Activated naive CD4-positive, alpha-beta T cell (primary cell): ENCODE measurements at places on chromosomes 7 and 10.

- DNase-seq = peak; percentile 3
These were observed 3.3 kb upstream of the SHH start for GRCh38 chr7:155815332-155816191.

DNA sequence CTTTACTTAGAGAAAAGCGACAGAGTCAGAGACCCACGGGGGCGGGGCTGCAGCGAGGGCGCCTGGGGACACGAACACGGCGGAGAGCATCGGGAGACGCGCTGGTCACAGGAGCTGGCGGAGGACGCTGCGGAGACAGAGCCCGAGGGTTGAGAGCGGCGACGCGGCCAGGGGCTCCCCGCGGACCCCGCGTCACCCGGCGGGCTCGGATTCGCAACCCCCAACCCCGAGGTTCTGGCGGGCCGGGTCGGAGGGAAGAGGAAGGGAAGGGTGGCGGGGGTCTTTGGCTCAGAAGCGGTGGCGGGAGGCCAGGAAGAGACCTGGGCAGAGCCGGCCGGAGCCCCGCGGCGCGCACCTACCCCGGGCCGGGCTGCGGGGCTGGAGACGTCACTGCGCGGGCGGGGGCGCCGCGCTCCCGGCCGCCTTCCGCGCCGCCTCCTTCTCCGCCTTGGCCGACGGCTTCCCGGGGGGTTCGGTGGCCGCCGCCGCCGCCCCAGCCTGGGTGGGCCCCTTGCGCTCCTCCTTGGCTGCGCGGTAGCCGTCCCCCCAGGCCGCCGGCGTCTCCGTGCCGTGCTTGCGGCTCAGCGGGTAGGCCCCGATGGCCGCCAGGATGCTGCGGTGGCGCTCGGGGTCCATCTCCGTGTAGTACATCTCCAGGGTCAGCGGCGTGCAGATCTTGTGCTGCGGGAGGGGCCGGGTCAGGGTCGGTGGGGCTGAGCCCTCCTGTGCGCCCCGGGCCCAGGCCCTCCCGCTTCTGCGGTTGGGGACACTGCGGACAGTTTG is 11.1 kb downstream of the CALY start:
- DNase-seq = peak; percentile 19

DNA sequence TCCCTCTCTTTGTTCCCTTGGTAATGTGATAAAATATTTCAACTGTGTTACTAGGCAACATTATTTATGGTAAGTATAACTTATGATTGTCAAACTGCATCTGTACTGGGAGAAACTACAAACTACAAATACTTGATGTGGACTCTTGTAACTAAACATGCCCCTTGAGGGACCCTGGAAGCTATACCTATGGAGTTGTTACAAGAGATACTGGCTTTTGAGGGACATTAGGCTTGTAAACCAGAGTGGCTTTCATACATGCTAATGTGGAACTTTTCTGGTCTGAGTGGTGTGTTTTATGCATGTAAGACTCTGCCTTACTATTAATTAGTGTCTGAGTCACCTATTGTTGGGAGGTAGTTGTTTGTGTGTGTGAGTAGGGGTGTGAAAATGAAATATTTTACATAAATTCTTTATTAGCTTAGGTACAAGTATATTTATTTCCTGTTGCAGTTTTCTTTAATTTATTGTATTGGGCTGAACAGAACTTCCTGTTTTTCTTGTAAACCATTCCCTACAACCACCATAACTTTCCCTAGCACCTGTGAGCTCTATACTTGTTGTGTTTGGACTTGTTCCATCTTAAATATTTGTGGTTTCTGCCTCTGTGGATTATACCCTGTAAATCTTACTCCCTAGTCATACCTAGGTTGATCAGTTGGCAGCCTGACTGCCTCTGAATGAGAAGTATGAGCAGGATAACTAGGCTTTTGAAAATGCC is 49.8 kb downstream of the STK31 start:
- no peak for DNase-seq

DNA sequence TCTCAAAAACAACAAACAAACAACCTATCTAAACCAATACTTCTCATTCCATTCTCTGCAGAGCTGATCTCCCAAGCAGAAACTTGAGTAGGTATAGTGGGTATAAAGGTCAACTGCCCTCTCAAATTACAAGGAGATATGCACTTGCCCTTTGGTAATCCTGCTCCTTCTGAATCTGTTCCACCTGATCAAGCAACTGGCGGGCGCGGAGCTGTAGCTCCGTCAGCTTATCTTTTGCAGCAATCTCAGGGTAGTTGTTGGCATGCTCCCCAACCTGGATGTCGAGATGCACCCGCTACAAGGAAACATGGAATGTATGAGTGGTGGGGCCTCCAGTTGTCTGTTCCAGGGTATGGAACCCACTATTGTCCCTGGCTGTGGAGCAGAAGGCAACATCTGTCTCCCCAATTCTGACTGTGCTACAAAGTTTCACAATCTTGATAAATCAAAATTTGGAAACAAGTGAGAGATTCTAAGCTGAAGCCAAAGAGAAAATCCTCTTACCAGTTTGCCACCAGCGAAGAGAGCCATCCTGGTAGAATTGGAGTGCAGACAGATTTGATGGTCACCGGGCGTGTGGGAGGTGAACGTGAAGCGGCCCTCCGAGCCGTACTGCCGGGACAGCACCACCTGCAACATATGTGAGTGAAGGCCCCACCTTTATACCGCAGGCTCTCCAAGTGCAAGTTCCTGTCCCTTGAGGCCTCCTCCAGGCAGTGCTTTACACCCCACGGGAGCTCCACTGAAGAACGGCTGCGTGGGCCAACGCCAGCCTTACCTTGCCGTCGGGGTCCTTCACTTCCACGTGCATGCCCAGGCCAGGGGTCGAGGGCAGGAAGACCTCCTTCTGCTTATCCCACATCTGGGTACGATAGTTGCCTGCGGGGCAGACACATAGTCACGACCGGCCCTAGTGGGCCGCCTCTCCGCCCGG is 819 bp downstream of the TMED4 start:
- no peak for DNase-seq

DNA sequence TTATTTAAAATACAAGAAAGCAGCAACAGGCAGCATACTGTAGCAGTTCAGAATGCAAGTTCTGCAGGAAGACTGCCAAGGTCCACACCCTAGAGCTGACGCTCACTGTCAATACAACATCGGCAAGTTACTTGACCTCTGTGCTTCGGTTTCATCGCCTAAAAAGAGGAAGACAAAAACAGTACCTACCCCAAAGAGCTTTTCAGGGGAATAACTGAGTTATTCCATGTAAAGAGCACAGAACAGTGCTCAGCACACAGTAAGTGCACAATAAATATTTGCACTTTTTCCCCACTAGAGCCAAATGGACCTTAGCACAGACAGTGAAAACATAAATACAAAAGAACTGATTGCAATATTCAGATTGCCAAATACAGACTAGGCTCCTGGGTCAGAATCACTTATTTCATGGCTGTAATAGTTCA is 88.6 kb downstream of the USP6NL start:
- DNase-seq = no peak

DNA sequence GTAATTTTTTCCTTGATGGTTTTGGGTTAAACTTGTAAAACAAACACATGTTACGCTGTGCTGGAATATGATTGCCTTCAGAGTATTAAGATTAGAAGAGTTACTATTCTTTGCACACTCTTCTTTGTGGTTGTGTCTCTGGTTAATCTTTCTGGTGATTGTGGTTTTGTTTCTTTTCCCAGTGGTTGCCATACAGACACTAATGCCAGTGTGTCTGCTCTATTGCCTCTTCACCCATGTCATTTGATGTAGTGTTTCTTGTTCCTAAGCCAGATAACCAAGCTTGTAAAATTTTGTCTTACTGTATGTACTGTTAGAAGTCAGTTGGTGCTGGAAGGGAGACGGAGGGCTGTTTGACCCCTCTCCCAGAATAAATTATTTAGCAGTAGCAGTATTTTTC is 124.8 kb downstream of the PHTF2 start:
- no peak for DNase-seq

DNA sequence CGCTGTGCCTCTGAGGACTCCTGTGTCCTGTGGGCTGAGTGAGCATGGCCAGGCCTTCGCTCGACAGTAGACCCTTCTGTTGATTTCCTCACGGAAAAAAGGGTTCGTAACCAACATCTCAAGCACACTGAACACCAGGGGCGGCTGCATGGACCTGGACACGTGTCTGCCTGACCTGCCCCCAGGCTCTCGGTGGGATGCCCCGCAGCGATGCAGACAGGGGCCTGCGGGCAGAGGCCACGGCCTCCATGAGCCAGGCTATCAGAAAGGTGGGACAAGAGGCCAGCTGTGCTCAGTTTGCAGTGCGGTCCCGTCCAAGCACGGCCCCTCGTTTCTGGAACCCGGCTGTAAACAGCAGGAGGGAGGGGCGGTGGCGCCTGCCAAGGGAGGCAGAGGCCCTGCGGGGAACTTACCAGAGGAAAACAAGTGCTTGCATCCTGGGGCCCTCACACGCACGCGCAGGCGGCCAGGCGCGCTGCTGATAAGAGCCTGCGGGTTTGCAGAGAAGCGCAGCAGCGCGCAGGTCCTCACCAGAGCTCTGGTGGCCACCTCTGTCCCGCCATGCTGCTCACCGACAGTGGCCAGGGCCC is 10.6 kb downstream of the GPR146 start:
- peak; percentile 68 for DNase-seq

GRCh38 chr10:99977916-99978315 is 31.8 kb downstream of the DNMBP start:
- DNase-seq = no peak

DNA sequence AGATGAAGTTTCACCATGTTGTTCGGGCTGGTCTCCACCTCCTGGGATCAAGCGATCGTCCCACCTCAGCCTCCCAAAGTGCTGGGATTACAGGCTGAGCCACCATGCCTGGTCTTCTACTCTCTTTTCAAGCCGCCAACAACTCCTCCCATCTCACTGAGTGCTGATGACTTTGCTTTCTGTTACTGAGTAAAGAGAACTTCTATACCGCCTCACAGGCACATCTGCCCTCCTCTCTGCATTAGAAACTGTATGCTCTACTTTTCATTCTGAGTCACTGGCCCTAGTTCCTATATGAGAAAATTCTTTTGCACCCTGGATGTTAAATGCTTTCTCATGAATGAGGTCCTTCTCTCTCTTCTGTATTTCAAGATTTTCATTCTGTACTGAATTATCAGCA is 2.2 kb upstream of the ZNF239 start:
- no peak for DNase-seq

DNA sequence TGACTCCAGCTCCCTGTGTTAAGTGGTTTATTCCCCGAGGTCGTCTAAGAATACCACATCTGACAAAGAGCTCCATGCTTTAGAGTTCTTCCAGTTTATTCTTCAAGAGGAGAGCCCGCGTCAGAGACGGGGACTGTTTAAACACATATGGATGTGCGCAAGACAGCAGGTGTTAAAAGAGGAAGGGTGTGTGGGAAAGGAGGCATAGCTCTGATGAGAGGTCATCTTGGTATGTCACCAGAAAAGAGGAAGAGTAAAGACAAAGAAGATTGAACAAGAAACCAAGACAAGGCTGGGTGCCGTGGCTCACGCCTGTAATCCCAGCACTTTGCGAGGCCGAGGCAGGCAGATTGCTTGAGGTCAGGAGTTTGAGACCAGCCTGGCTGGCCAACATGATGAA is 258.7 kb downstream of the CCDC3 start:
- DNase-seq = no peak

- no peak for DNase-seq
These were observed at the start of gene CDK14 for GRCh38 chr7:90595801-90596670. Gene CDK14, plus strand, starts transcription at chr7:90596321. Its CDS starts 307 bp downstream, at chr7:90596628.

DNA sequence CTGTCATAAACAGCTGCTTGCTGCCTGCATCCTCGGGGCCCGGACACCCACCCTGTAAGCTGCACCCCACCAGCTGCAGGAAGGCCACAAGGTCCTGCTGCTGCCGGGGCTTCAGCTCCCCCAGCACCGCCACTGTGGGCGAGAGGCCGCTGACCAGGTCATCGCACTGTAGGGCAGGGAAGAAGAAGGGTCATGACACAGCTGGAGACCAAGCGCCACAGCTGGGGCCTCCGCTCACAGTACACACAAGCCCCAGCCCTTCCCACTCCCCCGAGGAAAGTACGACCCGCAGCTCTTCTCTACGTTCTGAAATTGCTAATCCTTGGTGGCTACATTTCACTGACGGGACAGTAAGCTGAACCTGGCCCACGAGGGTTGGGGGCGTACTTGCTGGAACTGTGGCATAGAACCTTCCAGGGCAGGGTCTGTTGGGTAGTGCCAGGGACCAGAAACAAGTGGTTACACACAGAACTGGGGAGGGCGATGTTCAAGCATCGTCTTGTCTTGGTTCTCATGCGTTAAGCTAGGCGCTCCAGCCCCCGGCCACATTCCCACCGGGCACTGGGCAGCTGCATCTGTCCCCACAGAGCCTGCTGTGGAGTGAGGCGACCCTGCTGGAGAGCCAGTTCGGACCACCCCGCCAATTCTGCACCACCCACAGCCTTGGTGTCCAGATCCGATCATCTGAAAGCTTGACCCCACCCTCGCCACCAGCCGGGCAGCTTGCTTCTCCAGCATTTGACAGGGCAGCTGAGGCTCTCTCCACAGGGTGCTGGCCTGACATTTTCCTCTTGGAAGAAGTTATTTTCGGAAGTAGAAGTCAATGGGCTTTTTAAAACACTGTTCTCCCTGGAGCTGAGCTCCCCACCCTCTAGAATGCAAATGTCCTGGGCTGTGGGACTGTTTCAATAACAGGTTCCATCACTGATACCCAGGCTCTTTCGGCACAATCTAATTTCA is 50.8 kb downstream of the GSDME start:
- DNase-seq = no peak

DNA sequence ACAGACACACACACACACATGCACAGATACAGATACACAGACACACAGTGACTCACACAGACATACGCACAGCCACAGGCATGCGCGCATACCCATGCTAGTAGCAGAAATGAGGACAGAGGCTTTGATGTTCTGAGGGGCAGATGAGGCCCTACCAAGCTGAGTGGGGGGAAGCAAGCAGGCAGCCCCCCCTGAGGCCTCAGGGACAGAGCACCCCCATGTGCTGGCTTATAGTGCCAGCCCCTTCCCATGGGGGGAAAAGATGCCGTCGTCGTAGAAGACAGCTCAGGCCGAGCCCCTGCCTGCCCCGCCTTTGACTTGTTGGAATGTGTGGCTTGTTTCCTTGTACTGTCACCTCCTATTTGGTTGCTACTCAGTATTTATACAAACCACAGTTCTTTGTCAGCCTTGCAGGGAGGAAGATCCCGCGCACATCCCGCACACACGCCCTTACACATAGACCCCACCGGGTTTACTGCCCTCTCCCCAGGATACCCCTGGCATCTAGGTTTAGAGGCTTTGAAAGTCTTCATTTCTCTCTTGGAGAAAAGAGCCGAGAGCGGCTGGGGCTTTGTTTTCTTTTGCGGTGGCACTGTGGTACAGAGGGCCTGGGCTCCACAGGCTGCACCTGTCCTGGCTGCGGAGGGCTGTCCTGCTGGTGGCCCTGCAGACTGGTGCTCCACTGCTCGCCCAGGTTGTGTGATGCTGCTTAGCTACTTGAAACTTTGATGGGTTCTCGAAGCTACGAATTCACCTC is 112.5 kb downstream of the DOCK1 start:
- no peak for DNase-seq
